ENCODE measurements at places on chromosomes 1 and 21.

- DNase-seq = no peak
These were observed 30.5 kb downstream of the ENO1 start for GRCh38 chr1:8847990-8848389.

- no peak for DNase-seq
These were observed 84.5 kb upstream of the LRRN2 start for GRCh38 chr1:204769997-204770396.

DNA sequence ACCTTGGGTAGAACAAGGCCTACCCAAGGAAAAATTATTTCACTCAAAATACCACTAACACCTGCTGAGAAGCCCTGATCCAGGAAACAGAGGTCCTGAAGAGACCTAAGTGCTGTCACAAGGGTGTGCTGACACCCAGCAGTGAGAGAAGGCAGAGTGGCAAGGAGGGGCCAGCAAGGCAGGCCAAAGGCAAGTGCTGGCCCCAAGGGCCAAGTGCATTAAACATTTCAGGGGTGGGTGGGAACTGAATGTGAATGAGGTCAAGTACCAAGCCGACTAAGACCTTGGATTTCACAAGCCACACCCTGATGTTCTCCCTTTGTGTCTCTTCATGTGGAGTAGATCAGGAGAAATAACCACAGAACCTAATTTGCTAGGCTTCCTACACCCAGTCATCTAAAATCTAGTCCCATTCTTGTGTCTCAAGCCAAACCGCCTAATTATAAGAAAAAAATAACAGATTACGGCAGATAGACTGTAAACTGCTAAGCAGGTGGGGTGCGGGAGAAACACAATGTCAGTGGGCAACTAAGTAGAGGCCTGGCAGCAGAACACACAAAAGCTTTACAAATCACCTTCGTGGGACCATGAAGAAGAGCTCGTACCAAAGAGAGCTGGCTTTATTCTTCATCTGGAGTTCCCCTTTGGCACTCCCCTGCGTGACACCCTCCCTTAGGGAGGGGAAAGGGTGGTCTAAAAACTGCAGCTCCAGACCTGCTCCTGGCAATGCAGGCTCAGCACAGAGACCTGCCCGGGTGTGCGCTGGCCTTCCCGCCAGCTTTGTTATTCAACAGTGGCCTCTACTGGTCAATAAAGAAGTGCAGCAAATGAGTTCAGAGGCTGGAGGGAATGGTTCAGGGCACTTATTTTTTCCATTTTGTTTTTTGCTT is 8.7 kb downstream of the UBE2G2 start:
- DNase-seq = peak; percentile 44

- DNase-seq = no peak
These were observed 5.6 kb upstream of the YRDC start for GRCh38 chr1:37813529-37814145.

GRCh38 chr1:212291505-212292134 is 6.4 kb downstream of the PPP2R5A start:
- peak; percentile 86 for DNase-seq

- DNase-seq = no peak
These were observed 376 bp upstream of the NUAK2 start for GRCh38 chr1:205321959-205322283.

DNA sequence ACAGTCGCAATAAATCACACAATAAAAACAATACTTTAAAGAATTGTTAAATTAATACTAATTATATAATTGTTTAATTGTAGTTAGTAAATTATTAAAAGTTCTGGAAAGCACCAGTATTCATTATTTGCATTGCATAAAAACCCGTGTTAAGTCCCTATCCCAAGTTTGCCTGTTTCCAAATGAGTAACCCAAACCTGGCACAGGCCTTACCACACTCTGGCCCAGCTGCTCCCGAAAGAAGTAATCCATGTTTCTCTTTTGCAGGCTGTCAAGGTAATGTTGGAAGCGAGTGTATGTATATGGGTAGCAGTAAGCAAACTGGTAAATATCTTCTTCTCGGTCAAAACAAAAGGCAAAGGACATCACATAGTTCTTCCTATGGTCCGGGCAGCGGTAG is 268.7 kb upstream of the BEND5 start:
- no peak for DNase-seq

DNA sequence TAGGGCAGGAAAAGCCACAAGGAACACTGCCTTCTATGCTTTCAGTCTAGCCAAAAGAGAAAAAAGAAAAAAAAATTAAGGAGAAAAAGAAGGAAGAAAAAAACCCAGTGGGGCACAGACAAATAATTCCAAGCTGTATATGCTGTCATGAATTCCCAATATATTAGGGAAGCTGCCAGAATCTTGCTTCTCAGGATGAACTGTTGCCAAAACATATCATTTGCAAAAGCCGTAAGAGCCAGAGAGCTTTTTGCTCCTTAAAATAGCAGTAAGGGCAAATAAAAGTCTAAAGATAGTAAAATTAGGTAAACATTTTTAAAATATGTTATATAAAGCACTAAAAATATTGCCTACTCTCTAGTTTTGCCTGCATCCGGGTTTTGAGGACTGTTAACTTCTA is 52.1 kb downstream of the PGM1 start:
- no peak for DNase-seq

GRCh38 chr1:108034396-108034795 is 69.4 kb upstream of the VAV3 start:
- DNase-seq = peak; percentile 31

GRCh38 chr1:62435231-62436038 is 1.4 kb upstream of the USP1 start:
- no peak for DNase-seq

GRCh38 chr21:14736672-14737071 is 190.6 kb upstream of the SAMSN1 start:
- DNase-seq = no peak

DNA sequence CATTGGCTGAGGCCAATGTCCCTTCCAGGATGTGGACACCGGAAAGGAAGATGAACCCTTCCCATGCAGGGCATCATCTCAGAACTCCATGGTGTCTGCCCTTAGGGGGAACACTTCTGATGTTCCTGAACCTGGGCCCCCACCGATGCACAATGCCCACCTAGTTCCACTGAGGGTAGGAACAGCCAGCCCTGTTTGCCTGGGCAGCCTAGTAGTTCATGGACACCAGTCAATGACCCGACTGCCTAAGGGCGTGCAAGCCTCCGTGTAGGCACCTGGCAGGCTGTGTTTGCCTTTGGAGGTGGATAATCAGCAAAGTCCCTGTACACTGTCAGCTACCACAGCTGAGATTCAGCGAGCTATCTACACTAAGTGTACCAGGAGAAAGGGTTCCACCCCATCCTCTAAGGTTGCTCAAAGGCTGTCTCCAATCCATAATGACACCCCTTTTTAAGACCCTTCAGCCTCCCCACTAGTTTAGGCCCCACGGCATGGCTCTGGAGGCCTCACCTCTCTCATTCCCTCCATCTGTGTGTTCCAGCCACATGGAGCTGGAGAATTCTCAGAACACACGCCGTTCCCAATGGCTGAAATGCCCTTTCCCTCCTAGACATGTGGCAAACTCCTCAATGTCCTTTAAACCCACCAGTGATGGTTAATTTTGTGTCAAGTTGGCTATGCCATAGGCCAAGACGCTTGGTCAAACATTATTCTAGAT is 124.8 kb upstream of the EDN2 start:
- no peak for DNase-seq

- peak; percentile 60 for DNase-seq
These were observed 91.9 kb upstream of the SSX2IP start for GRCh38 chr1:84781946-84782771.

- no peak for DNase-seq
These were observed 8.0 kb downstream of the PHLDA3 start for GRCh38 chr1:201460814-201461644.

DNA sequence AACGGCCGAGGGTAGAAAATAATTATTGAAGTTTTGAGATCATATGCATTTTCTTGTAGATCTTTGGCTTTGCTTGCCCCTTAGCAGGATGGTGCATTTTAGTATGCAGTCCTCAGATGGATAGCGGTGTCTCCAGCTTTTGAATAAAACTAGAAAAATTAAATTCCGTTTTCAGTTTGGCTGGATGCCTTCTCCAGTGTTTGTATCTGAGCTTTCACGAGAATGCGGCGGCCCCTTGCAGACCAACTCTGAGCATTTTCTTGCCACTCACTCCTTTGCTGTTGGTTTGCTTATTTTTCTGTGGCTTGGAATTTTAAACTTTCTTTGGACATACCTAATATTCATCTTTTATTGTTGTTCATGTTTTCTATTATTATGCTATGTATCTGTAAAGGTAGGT is 192.6 kb downstream of the NFIA start:
- no peak for DNase-seq

DNA sequence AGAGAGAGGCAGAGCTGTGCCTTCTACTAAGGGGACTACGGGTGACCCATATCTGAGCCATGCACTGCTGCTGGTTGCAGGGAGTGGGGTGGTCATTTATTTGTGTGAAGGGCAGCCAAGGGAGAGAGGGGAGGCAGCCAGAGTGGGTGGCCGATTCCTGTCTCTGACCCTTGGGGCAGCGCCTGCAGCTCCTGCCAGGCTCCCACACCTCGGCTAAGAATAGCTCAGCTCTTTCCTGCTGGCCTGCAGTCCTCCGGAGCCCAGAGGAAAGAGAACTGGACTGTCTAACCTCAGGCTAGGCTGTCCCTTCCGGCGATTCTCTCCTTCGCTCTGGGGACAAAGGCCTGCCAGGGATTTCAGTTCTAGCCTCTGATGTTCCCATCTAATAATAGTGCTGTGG is 11.6 kb upstream of the CD34 start:
- DNase-seq = no peak

GRCh38 chr1:163844459-163844858 is 522.7 kb downstream of the NUF2 start:
- DNase-seq = no peak

GRCh38 chr1:241603731-241604245 is 36.4 kb downstream of the CHML start:
- DNase-seq = no peak
